ENCODE measurements at places on chromosomes 6 and 20. TPM values are rescaled to one million over a fixed set of nuclear protein-coding genes. Genes with fewer than 3 reads are reported as not detected.

DNA sequence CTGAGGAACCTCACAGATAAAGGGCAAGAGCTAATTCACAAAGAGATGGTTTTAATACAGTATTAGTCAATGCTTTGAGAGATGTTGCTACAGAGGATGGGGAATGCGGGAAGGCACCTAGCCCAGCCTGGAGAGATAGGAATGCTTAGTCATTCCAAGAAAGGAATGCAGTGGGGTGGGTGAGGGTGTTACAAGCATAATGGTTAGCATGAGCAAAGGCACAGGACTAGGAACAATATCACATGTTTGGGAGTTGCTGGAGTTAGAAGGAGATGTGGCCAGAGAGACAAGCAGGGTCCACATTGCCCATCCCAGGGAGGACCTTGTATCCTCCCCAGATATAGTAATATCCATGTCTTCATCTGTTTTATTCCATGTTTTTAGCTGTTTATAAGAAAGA is 107.0 kb upstream of the OGFRL1 start:
- DNase-seq, result peak; percentile 84

DNA sequence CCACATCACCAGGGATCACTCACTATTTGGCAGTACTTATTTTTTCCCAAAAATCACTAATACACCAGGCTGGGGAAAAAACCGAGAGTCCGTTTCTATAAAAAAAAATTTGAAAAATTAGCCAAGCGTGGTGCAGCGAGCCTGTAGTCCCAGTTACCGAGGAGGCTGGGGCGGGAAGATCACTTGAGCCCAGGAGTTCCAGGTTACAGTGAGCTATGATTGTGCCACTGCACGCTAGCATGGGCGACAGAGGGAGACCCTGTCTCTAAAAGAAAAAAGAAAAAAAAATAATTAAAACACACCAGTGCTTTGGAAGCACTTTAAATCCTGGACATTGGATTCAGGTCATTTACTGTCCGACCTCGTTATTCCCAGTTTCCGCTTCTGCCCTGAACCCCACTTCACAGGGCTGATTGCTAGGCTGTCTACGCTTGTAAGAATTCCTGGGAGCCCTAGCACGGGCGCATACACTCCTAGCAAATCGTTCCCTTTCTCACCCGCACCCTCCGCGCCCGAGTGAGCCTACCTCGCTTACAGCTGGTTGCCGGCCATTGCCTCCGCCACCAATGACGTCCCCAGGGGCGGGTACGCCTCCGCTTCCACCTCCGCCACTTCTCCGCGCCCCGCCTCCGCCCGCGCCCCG is at the start of gene TPMT:
TSS of gene TPMT (minus strand) at position 571 of the 643 bp plus-strand sequence. CDS start 5,950 bp downstream, outside the sequence.
- DNase-seq, result no peak

Gene TOMM6
- 224 TPM for total RNA-seq

GRCh38 chr6:30494291-30494861 is 5.1 kb downstream of the HLA-E start:
- DNase-seq, result no peak

DNA sequence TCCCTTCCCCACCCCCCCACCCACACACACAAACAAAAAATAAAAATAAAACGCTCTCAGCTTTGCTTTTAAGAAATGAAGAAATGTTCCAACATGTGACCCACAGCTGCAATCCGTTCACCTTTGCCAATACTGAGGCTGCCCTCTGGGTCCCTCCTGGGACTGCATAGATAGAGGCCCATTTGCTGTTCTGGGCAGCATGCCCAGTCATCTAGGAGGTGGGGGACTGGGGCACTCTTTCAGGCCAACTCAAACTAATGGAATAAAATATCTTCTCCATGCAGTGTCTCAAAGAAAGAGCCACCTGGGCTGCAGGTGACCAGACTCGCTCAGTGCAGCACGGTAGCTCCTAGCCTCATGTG is 79.9 kb downstream of the SLC22A3 start:
- DNase-seq, result peak; percentile 5

Gene PDYN
- total RNA-seq, result not detected

DNA sequence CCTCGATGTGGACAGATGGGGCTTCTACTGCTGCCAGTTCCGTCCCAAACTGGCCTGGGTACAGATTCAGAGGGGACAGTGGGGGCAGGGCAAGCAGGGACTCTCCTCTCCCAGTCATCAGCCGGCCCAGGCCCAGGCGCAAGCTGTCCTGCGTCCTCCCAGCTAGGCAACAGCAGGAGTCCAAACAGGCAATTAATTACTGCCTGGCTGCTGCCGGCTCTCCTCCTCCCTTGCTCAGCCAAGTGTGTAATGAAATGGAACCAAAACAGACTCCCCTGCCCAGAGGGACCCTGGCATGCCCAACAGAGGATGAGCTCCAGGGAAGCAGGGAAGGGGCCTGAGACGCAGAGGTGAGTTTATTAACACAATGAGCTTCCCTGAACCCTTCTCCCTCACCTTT is 17.8 kb upstream of the SLC32A1 start:
- DNase-seq, result no peak

GRCh38 chr6:125780540-125781313 is 10.0 kb upstream of the NCOA7 start:
- peak; percentile 54 for DNase-seq

GRCh38 chr6:31203345-31203979 is 33.0 kb upstream of the POU5F1 start:
- peak; percentile 82 for DNase-seq

GRCh38 chr20:17662333-17663039 is 19.6 kb downstream of the RRBP1 start:
- peak; percentile 31 for DNase-seq

- no peak for DNase-seq
These were observed 142.5 kb upstream of the RUNX2 start for GRCh38 chr6:45185403-45186251.

Gene LAMP5
- not detected for total RNA-seq

DNA sequence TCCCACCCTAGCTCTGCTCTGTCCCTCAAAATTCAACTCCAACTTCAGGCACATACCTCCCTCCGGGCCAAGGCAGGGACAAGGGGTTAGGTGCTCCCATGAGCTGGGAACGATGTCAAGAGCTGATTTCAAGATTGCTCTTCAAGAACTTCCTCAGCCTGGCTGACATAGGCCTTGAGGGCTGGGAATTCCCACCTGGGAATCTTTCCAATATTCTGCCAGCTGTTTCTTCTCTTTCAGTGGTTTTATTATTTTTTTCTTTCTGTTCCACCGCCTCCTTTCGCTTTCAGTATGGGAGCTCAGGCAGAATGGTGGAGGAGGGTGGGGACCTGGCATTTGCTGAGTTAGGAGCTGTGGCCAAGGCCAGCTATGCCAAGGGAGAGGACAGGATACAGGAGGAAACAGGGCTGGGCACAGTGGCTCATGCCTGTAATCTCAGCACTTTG is 33.7 kb downstream of the SRSF3 start:
- peak; percentile 85 for DNase-seq

DNA sequence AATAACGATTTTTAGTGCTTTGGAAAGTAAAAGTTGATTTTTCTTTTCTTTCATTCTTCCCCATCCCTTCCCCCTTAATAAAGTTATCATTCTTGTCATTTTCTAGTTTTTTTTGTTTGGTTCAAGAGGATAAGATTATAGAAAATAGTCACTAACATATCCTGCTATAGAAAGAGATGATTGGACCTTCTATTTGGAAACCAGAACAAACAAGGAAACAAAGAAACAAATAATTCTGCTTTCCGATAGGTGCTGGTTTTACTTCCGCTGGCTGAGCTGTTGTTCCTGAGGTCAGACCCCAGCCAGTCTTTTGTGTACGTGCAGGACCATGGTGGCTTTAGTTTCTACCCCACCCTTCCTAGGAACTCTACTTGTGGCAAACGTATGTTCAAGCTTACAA is at the start of gene CDH26:
TSS of gene CDH26 (plus strand) at position 301 of the 400 bp plus-strand sequence. CDS start 304 bp downstream, outside the sequence.
- DNase-seq, result no peak

- no peak for DNase-seq
These were observed 37.9 kb downstream of the SUN5 start for GRCh38 chr20:32966382-32966781.

- peak; percentile 5 for DNase-seq
These were observed 87.2 kb downstream of the PDE7B start for GRCh38 chr6:135938576-135939207.

DNA sequence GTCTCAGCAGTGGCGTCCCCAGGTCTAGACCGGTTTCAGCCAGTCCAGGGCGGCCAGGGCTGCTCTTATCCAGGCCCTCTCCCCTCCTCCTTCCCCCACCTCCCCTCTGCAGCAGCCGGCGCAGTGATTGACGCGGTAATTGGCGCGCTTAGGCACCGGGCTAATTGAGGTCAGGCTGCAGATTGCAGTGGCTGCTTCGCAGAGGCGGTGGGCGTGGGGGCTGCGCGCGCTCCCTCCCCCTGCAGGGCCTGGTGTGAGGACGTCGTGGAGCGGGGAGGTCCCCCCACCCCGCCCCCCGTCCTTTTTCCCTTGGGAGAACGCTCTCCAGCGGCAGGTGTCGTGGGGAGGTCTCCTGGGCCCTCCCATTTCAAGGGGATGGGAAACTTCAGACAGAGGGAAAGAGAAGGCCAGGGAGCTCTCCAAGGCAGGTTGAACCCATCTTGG is 70.4 kb upstream of the BLCAP start:
- DNase-seq, result no peak

GRCh38 chr6:54601600-54602300 is 244.8 kb upstream of the FAM83B start:
- DNase-seq, result no peak

Gene HNF4A
- total RNA-seq, result not detected

DNA sequence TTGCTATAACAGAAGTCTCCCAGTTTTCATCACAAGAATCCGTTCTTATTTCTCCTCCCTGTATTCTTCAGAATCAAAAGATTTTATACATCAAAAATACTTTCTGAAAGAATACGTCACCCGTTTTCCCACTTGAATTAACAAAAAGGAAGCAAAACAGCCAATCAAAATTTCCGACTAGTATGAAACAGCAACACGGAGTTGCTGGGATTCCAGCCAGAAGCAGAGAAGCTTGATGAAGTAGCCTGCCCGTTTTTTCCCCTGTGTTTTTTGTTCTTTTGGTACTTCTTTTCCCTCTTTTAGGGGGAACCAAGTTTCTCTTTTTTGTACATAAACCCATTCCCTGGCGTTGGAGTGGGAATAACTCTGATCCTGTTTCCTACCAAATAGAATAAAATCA is 14.6 kb downstream of the TXLNB start:
- DNase-seq, result no peak

Gene RIPOR3
- total RNA-seq, result 0.07 TPM

Gene NKAPL
- not detected for total RNA-seq

- DNase-seq, result no peak
These were observed 593.0 kb downstream of the GRIK2 start for GRCh38 chr6:101986476-101986875.

DNA sequence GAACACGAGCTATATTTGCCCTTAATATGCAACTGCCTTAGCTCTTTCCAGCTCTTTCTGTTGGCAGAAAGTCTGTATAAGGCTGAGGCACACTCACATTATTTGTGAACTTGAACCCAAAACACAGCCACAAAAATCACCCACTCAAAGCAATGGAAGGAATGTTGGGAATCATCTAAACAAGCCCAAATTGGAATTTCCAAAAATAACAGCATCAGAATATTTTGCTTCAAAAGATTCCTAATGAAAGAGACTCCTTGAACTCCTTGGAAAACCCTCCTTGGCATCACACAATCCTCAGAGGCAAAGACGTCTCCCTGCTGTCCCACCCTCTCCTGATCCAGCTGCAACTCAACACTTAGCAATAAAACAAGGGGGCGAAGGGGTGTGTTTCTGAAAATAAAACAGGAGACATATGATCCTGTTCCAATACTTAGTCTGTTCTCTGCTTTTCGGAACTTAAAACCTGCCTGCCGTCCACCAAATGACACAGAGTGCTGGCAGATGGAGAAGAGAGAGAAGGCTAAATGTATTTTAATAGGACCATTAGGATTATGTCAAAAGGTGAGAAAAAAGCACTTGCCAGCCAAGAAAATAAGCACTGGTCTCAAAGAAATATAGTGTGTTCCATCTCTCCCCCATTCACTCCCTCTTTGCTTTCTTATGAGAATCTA is 320.7 kb upstream of the JARID2 start:
- no peak for DNase-seq

GRCh38 chr6:44500074-44500473 is 112.6 kb downstream of the CDC5L start:
- DNase-seq, result no peak

Gene RAD21L1
- 0.07 TPM for total RNA-seq

DNA sequence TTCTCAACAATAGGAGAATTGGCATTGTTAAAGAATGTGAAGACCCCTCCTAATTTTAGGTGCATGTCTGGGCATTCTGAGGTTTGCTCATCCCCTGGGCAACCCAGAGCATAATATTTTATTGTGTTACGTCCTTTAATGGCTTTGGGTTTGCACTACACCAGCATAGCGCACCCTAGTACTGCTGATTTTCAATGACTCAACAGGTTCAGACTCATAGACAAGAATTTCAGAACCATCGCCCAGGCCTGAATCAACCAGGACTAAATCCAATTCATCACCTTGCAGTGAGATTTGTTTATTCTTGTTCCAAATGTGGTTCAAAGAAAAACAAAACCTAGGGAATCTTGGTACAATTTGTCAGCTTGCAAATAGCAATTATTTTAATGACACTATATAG is 137.8 kb upstream of the PHACTR1 start:
- DNase-seq, result peak; percentile 80

Gene C6orf132
- total RNA-seq, result 0.02 TPM

DNA sequence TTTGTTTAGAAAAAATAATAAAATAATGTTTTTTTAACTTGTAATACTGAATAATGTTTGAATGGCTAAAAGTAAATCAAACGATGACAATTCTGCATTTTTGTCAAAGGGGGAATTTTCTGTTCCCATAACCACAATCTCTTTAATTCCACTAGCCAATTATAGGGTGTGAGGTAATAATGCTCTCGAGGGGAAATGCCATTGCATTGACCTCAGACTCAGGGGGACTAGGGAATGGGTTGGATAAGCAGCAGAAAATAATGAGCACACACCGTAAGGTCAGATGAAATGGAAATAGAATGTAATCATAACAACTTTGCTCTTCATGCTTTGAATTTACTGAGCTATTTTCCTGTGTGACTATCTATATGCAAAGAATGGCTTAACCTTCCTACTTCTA is 584.7 kb downstream of the RFPL4B start:
- peak; percentile 75 for DNase-seq

DNA sequence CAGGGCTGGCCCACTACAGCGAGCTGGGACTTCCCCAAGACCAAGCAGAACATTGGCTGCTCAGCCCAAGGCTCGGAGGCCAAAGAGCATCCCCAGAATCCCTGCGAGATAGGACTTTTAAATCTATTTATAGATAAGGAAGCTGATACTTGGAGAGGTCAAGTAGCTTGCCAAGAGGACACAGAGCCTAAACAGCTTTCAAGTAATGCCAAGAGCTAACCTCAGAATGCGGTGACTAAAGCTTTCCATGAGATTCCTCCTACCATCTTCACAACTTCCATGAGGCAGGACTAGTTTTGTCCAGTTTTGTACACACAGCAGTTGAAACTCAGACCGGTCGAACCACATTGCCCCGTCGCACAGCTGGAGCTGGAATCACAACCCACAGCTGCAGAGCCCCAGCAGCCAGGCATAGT is 168.1 kb upstream of the TOP1 start:
- peak; percentile 88 for DNase-seq
